ENCODE measurements at places on chromosomes 7 and 10.

DNA sequence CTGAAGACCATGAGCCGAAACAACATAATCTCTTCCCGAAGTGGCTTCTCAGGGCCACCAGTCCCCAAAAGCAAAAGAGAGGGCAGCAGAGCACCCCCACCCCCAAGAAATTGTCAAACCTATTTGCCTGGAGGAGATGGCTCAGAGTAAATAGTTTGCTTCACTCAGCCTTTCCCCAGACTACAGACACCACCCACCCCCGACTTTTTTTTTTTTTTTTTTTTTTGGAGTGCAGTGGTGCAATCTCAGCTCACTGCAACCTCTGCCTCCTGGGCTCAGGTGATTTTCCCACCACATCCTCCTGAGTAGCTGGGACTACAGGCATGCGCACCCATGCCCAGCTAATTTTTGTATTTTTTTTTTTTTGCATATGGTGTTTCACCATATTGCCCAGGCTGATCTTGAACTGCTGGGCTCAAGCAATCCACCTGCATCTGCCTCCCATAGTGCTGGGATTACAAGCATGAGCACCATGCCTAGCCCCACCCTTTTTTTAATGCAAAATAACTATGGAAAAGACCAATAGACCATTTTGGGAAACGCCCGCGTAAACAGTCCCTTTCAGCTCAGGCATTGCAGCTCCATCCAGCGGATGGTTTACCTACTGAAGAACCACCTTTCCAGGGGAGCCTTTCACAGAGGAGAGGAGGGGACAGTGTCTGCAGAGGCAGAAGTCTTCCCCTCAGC, 9.7 kb downstream of the ZMIZ1 start:
- no peak for DNase-seq

DNA sequence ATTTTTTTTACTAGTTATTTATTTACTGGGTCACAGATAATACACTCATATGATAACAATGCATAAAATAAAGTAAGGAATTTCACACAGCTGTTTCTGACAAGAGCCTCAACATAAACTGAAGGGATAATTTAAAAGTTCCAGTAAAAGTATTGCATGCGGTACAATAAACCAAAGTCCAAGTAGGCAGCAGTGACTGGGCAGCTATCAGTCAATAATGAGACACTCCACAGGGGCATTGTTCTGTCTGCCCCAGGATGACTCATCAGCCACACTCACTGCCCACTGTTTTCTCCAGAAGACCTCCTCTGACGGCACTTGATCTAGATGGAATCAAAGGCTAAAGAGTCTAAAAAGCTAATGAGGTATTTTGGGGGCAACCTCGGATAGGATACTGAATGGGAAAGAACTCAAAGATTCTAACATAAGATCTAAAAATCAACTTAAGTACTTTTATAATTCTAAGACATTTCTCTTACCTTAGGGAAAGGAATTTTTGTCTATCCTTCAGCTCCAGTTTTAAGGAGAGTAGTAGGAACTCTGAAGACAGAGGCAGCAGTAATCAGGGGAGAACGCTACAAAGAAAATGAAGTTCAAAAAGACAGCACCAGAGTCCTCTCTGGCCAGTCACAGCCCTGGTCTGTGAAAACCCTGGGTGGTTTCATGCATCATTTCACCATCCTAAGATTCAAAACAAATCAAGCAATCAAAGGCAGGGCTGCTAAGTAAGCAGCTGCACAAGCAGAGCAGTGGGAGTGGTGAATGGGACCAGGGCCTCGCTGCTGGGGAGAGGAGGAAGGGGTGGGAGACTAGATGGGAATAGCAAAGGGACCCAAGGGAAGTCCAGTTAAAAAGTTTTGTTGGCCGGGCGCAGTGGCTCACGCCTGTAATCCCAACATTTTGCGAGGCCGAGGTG, 175.1 kb downstream of the AVL9 start:
- peak; percentile 23 for DNase-seq

DNA sequence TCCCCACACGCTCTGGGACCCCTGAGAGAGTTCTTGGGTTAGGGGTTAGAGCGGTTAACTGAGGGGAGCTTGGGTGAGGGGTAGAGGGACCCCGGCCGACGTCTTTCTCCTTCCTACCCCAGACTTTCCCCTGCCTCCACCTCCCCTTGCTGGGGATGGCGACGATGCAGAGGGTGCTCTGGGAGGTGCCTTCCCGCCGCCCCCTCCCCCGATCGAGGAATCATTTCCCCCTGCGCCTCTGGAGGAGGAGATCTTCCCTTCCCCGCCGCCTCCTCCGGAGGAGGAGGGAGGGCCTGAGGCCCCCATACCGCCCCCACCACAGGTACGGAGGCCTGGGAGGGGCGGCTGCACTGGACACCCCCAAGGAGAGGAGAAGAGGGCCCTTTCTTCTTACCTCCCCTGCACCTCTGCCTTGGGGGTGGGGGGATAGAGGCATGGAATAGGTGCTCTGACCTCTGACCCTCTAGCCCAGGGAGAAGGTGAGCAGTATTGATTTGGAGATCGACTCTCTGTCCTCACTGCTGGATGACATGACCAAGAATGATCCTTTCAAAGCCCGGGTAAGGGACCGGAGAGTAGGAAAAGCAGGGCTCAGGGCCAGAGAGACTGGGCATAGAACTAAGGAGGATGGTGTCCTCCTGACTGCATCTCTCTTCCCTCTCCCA, 1.1 kb downstream of the ZYX start:
- DNase-seq = no peak

DNA sequence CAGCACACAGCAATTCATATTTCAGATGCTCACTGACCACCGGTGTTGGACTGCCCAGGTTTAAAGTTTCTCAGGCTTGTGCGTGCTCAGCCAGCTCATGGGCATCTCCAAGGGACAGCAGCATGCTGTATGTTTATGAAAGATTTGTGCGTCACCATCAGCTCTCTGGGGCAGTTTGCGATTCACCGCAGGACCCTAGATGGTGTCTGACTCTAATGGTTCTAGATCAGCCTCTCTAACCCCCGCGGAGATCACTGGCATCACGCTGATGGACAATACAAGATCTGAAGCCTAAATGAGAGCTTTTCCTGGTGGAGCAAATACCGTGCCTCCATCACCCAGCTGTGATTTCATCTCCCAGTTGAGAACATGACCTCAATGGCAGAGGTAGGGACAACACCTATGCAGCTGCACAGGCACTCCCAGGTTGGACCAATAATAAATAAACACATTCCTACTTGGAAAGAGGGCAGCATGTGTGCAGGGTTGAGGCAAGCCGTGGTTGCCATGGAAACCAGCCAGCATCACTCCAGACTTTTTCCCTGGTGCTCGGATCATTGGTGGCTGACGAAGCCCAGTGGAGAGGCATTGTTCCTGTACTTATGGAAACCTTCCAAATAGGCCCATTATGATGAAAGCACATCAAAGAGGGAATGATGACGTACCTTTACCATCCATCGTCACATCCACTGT, 253.6 kb downstream of the KCNMA1 start:
- peak; percentile 78 for DNase-seq
